Aorta (tissue), 5 donors: ENCODE measurements at places on chromosomes 4 and X. TPM values are rescaled to one million over a fixed set of nuclear protein-coding genes. Genes with fewer than 3 reads are reported as not detected.

Gene AWAT2
- not detected for polyA plus RNA-seq

Gene MTNR1A
- polyA plus RNA-seq, result not detected

Gene PRKG2
- 2.5 TPM for polyA plus RNA-seq

Gene PLXNB3
- polyA plus RNA-seq, result 31.4 TPM
